Stimulated activated CD8-positive, alpha-beta memory T cell treated with anti-CD3 and anti-CD28 coated beads, Interleukin-7, amount 100 ng/mL, for 1 hour (primary cell): ENCODE measurements at places on chromosomes 6 and 20.

DNA sequence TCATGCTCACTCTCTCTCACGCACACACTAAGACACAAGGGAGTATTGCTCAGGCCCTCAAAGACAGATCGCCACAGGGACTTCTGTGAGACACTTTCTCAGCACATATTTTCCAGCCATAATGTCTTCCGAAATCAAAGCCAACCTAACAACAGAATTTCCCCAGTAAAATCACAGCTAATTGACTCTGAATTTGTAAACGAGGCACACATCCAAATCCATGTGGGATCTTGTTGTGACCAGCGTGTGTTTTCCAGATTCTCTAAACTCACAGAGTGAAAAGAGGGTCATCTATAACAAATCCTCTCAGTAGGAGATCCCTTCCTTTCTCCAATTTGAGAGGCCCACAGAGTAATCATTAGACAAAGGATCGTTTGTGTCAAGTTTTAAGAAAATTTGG lies 280.4 kb downstream of the PACRG start:
- no peak for DNase-seq

DNA sequence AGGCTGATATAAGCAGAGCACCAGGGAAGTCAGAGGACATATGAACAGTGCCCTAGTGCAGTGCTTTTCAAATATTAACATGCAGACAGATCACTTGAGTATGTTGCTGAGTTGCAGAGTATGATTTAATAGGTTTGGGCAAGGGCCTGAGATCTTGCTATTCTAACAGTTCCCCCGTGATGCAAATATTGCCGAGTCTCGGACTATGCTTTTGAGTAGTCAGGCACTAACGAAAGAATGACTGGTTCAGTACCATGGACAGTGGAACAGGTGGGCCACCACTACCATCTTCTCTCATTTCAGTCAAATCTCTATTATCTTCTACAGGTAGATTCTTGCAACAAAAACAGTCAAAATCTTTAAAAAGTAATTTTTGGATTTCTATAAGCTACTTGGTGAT lies 3.7 kb upstream of the TMEM200A start:
- DNase-seq: no peak

GRCh38 chr6:156423829-156424228 lies 353.3 kb upstream of the ARID1B start:
- DNase-seq: no peak

- no peak for DNase-seq
Observed at GRCh38 chr6:23855497-23856116, 270.4 kb upstream of the NRSN1 start.

DNA sequence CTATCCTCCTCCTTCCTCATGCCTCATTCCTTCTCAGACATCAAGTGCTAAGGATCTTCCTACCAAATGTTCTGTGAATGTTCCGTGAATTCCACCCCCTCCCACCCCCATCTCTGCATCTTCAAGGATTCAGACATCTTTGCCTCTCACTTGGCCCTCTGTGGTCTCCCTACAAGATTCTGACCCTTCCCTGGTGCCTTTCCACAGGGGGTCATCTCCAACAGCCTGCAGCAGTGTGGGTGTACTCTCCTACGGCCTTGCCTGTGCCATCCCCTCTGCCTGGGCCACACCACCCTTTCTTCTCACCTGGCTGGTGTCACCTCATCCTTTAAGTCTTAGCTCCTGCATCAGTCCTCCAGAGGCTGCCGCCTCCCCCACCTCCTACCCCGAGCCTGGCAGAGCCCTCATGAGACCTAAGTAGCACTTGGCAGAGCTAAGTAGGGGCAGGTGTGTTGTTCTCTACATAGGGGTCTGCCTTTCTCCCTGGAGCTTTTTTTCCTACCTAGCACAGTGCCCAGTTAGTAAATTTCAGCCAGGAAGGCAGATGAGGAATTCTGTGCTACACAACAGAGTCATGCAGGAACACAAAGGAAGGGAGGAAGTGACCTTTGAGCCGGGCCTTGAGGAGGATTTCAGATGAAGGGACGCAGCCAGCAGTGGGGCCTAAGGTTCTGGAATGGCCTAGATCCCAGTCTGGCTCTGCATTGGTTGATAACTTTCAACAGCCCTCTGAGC lies 43.1 kb downstream of the TM9SF4 start:
- no peak for DNase-seq

GRCh38 chr20:17762243-17762872 lies 62.6 kb downstream of the BANF2 start:
- no peak for DNase-seq

DNA sequence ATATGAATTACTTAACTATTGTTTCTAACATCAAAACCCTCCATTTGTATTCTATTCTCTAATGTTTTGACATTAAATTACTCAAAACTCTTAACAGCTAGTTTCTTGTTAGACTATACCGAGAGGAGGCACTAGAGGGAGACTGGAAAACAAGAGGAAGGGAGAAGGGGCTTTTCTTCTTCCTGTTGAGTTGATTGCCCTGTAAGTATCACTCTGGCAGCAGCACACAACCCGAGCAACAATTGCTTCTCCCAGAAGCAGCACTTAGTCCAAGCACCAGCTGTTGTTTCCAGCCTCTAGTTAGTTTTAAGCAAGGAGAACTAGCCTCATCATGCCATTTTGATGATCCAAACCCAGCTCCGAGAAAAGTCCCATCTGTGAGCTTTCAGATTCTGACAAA lies 603.8 kb downstream of the PRKN start:
- no peak for DNase-seq

DNA sequence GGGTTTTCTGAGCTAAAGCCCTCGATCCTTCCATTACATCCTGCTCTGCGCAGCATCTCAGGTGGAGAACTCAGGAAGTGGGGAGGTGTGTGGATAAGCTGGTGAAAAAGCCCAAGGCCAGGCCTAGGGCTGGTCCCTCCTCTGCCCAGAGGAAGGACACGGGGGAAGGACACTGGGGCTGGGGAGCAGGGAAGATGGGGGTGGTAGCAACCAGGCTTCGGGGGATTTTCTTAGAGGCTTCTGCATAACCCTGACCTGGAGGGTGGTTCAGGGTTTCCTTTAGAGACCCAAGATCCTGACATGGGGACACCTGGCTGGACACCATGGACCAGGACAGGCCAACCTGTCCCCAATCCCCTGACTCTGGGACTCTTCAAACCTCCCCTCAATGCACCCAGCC lies 37.9 kb downstream of the SUN5 start:
- DNase-seq: no peak

DNA sequence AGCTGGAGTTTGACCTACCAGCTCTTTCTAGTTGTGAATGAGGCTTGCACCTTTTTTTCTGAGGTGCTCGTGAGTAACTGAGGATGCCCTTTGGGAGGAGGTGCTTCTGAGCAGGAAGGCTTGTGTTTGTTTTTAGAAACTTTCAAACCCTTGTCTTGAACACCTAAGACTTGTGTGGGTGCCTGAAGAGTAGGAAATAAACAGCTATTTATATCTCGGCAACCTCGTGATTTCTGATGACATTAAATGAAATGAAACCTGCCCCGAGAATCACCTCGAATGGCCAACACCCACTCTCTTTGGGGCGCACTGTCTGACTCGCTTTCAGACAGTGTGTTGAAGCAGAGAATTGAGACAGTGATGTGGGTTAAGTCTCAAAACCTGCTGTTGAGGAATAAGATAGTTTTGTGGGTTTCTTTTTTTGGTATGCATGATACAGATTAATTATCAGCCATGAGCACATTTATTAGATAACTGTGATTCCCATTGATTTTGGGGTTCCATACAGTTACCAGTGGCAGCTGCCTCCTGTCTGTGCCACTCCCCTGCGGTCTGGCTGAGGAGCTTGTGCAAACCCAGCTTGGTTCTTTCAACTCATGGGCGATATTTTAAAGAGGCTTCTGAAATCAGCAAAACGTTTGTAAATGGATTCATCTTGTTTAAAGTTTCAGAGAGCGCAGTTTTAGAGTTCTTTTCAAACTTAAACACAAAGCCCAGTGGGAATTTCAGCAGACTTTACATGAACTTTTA lies 8.4 kb downstream of the IRF4 start:
- no peak for DNase-seq

- no peak for DNase-seq
Observed at GRCh38 chr6:160279850-160280249, 21.2 kb upstream of the SLC22A2 start.

DNA sequence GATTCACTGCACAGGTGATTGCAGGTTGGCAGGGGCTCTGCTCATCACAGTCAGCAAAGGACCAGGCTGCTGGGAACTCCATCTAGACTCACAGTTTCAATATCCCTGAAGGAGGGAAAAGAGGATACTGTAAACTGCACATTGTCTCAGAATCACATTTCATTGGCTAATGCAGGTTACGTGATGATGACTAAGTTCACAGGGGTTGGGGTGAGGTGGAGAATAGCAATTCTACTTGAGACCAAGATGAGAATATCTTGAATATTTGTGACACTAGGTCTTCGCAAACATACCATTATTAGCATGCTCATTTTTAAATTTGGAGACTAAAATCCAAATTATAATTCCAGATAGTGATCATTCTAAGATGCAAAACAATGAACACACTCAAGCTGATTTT lies 208.5 kb upstream of the CITED2 start:
- no peak for DNase-seq

DNA sequence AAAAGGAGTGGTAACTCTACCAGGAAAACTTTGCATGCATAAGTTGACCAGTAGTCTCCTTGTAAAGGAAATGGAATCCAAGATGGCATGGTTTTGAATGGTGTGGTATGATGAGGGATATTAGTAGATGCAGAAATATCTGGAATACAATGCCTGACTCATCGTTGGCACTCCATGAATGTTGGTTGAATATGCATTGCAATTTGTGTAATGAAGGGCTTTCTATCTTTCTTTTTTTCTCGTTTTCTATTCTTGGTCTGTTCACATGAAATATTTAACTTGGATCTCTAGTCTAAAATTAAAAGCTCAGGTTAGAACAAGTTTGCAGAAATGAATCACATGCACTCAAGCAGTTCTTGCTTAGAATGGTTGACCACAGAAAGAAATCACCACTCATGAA lies 277.3 kb upstream of the PRND start:
- no peak for DNase-seq

DNA sequence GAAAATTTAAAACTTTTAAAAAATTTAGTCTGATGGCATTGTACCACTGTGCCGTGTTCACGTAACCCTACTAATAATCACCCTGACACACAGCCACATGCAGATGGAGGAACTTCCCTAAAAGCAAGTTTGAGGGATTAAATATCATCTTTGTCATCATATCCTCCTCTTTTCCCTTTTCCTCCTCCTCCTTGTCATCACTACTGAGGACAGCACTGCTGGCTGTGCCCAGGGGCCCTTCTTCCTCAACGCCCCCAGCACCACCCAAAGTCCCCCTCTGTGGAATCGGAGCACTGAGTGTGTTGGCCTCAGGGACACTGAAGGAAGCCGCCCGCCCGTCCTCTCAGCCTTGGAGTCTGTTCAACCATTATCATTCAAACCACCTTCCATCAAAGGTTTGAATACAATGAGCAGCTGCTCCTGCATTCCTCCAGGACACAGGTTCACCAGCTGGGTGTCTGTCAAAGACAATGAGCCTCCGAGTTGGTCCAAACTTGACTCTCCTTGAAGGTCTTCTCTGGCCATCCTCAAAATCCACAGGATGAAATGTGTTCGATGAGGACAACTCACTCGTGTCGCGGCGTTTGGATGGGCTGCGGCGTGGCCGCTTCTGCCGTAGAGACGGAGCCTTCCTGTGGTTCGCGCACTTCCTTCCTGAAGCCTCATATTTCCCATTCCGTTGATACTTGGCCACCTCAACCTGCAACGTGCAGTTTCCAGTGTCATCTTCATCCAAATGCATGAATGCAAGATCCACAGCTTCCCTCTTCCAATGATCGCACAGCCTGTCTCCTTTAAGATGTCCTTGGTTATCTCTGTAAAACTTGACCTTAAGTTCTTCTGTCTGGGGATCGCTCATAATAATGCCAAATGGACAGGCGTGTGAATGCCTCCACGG lies 23.3 kb downstream of the NQO2 start:
- no peak for DNase-seq

- DNase-seq: no peak
Observed at GRCh38 chr6:165573671-165574070, 89.4 kb downstream of the PDE10A start.

- no peak for DNase-seq
Observed at GRCh38 chr6:48904809-48905208, 558.2 kb downstream of the MMUT start.

DNA sequence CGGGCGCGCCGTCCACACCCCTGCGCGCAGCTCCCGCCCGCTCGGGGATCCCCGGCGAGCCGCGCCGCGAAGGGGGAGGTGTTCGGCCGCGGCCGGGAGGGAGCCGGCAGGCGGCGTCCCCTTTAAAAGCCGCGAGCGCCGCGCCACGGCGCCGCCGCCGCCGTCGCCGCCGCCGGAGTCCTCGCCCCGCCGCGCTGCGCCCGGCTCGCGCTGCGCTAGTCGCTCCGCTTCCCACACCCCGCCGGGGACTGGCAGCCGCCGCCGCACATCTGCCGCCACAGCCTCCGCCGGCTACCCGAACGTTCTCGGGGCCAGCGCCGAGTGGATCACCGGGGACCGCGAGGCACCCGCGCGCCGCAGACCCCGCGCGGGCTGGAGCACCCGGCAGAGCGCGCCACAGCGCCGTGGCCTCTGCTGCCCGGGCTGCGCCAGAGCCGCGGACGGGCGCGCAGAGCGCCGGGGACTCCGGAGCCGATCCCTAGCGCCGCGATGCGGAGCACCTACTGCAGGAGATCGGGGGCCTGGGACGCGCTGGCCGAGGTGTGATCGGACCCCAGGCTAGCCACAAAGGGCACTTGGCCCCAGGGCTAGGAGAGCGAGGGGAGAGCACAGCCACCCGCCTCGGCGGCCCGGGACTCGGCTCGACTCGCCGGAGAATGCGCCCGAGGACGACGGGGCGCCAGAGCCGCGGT lies at the start of gene BMP2:
BMP2 (plus strand) TSS at position 151 of the 692 bp plus-strand sequence. CDS start 2,441 bp downstream, outside the sequence.
- DNase-seq: no peak

DNA sequence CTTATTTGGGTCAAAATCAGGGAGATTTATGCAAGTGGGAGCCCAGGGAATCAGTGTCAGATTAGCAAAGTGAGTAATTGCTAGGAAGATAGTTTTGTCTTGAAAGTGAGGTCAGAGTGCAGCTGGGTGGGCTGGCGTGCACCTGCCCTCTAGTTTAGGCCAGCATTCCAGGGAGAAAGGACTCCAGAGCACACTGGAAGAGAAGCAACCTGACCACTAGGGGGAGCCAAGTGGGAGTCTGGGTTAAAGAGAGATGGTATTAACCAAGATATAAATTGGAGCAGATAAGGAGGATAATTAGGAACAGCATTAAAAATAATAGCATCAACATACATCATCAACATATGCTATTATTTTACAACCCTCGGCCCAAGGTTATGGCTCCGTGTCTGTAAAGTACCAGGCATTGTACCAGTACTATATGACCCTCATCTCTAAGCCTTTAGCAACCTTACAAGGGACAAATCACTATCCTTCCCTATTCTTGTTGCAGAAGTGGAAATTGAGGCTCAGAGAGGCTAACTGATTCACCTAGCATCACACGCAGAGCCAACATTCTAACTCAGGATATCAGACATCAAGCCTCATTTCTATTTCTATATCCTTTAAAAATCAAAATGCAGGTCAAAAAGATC lies 57.8 kb downstream of the SLC2A10 start:
- no peak for DNase-seq

- no peak for DNase-seq
Observed at GRCh38 chr20:13130707-13131103, 90.4 kb upstream of the ISM1 start.

- DNase-seq: no peak
Observed at GRCh38 chr6:27176096-27176495, 71.4 kb upstream of the PRSS16 start.
